GM19239 (cell line): ENCODE measurements at places on chromosomes 11 and 22.

DNA sequence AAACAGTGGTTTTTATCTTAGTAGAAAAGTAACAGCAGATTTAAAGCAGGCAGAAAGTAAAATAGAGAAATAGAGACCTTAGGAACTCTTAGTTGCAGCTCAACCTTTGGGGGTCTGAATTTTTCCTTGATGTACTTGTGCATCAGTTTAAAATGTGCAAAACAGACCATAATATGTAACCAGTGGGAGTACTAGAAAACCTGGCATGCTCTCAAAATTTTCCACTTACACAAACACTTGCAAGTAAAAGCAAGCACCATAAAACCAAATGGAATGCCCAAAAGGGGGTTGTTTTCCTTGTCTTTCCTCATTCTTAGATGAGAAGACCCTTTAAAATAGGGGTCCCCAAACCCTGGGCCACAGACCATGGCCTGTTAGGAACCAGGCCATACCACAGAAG is 12.9 kb upstream of the MRGPRE start:
- DNase-seq, result no peak

- no peak for DNase-seq
Measured at GRCh38 chr22:44289414-44290171, 23.2 kb downstream of the SHISAL1 start.

DNA sequence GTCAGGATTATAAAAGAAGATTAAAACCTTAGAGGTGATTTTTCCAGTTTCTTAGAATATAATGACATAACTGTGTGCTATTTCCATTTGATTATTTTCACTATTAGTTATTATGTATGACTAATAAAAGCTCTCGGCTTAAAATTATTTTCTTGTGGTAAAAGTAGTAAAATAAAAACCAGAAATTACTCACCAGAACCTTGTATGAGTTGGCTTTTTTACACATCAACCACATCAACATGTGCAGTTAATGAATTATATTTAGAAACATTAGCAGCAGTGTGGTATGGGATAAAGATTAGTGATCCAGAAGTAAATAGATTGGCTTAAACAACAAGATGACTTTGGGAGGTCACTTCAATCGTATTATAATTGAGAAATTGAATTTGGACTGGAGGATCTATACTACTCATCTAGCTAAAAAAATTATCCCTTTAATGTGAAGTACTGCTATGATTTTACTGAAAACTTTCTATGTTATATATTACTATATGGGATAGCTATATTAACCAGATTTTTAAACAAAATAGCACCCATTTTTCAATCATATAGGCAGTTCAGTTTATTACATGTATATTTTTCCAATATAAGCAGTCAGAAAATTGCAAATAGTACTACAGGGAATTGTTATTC is 2.8 kb upstream of the BCO2 start:
- DNase-seq, result no peak

GRCh38 chr11:82082976-82083375 is 650.7 kb downstream of the FAM181B start:
- no peak for DNase-seq

DNA sequence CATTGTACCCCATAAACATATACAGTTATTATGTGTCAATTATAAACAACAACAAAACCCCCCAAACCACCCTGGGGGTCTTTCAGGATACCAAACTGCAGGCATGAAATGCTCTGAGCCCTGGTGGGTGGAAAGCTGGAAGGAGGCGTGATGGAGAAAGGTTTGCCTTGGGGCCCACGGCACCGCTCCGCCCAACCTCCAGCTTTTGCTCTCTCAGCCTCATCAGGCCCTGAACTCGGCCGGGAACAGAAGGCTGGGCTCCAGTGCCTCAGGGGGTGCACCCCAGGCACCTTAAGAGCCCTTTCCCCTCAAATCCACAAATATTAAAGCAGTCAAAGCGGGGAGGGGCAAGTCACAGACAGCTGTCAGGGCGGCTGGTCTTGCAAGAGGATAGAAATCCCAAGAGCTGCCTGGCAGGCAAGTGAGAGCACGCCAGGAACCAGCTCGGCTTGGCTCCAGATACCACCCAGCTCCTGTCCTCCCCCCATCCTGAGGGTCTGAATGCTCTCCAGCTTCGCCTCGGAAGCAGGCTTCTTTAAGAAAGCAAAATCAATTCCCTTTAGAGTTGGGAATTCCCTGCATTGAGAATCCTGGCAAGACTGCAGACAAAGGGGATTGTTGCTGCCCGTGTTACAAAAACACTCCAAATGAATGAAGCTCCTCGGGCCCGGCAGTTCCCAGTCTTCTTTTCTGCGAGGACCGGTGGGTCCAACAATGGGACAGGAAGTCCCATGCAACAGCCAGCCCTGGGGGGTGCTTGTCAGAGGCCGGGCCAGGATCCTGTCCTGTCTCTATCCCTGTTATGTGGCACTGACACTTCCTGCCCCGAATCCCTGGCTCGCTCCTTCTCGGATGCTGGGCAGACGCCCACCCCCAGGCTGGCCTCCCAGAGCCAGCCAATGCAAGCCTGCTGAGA is 80.8 kb downstream of the NAT10 start:
- DNase-seq, result no peak

GRCh38 chr11:134932761-134933160 is 520.7 kb upstream of the B3GAT1 start:
- DNase-seq, result no peak

- no peak for DNase-seq
Measured at GRCh38 chr11:78770931-78771330, 196.3 kb upstream of the NARS2 start.

DNA sequence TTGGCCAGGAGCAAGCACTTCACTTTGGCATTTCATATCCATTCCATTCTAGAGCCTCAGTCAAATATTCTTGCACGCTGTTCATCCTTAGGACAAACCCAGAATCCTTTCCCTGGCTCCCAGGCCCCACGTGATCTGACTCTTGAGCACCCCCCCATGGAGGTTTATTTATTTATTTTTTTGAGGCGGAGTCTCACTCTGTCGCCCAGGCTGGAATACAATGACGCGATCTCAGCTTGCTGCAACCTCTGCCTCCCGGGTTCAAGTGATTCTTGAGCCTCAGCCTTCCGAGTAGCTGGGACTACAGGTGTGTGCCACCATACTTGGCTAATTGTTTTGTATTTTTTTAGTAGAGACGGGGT is 12.7 kb upstream of the TSGA10IP start:
- DNase-seq, result no peak

GRCh38 chr11:17508791-17509190 is 32.1 kb upstream of the ABCC8 start:
- no peak for DNase-seq

DNA sequence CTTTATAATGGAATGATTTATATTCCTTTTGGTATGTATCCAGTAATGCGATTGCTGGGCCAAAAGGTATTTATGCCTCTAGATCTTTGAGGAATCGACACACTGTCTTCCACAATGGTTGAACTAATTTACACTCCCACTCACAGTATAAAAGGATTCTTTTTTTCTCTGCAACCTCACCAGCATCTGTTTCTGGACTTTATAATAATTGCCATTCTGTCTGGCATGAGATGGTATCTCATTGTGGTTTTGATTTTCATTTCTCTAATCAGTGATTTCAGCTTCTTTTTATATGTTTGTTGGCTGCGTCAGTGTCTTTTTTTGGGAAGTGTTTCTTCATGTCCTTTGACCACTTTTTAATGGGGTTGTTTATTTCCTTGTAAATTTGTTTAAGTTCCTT is 679.3 kb downstream of the JRKL start:
- no peak for DNase-seq

DNA sequence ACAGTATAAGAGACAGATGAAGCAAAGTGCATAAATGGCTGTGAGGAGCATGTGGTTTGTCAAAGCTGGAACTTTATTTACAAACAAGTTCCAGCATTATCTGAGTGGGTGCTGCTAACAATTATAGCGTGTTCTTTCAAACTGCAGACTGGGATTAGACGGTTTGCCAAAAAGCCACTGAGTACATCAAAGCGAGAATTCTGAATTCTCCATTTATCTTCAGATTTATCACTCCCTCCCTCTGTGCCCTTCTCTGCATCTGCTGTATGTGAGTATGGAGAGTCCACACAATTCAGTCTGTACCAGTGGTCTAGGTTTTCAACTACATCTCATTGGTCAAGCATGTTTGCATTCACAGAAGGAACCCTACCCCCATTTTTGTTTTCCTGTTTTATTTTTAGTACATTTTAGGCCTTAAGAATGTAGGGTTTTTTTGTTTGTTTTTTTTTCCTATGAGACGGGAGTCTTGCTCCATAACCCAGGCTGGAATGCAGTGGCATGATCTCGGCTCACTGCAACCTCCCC is 18.1 kb upstream of the INCENP start:
- no peak for DNase-seq

DNA sequence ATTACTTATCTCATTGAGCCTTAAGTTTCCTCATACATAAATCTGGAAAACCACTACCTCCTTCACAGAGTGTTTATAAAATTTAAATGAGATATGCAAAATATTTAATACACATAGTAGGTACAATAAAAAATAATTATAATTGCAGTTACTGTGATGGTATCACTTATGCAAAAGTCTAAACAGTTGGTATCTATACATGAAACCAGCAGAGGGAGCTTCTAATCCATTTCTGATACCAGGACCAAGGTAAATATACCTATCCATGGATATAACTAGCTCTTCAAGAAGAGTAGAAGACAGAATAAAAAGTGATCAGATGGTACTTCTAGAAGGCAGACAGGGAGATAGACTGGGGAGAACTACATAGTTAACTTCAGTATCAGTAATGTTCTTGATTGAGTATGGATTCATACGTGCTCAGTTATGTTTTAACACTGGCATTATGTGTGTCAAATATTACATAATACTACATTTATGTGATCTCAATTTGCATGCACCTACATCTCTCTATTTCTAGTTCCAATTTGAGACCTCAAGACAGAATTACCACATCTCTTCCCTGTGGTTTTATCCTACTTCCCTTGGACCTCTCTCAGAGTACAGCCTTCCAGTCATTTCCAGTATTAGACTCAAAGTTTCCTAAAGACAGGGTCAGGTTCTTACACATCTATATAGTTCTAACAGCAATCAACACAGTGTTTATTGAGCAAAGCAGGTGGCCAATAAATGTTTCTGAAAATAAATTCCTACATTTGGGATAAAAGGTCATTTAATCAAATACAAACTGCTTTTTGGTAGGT is 13.7 kb upstream of the TSG101 start:
- DNase-seq, result no peak

DNA sequence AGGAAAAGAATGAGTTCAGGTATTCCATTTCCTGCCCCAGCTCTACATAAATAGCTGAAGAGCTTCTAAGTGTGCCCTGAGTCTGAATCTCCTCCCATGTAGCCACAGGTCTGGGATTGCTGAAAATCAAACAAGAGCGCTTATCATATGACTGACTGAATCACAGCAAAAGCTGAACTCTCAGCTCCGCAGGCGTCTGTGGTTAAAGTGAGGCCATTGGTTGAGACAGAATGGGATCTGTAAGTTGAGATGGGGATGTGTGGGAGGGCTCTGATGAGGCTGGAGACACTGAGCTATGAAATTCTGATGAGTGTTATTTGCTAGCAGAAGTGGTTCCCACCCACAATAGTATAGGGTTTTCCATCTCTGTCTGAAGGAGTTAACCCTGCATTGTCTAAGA is 637.0 kb downstream of the OPCML start:
- no peak for DNase-seq

GRCh38 chr22:49688516-49689254 is 139.0 kb downstream of the BRD1 start:
- no peak for DNase-seq

- no peak for DNase-seq
Measured at GRCh38 chr11:127006311-127006710, 5.7 kb upstream of the KIRREL3 start.

DNA sequence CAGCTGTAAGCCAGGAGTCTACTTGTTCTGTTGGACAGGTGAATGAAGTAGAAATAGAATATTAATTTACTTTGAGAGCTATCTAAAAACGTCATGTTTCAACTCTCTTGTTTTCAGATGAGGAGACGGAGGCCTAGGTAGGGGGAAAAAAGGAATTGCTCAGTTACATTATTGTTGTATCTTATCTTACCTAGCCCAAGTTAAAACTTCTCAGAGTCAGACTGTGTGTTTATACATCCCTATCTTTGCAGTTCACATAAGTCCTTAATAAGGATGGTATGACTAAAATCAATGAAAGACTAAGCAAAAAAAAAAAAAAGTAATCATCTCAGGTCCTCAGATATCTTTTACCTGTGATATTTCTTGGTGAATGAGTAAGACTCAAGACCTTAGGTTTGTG is 62.8 kb downstream of the TEAD1 start:
- no peak for DNase-seq

DNA sequence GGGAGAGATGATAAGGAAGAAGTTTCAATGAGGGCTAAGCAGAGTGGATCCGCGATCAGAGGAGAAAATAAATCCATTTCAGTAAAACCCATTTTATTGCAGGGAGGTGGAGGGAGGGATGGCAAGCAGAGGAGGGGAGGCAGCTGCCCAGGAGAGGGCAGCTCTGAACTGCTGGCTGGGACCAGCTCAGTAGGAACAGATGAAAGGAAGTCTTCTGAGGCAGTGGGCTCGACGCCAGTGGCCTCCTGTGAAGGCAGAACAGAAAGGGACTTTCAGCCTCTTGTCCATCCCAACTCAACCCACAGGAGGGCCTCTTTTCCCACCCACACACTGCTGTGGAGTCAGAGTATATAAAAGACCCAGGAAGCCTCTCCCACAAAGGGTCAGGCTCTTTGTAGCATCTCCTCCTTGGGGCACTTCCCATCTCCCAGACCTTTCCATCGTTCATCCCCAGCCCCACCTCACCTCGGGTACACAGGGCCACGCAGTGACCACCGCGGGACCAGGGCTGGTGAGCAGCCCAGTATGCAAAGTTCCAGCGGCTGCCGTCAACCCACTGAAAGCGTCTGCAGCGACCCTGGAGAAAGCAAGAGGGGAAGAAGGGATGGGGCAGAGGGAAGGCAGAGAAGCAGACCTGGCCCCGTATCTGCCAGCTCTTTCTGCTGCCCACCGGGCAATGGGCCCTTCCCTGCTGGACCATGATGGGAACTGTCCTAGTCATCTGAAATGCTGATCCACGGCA is 3.0 kb downstream of the PRG2 start:
- DNase-seq, result no peak

GRCh38 chr11:61072316-61073109 is 29.8 kb upstream of the CD5 start:
- DNase-seq, result no peak

DNA sequence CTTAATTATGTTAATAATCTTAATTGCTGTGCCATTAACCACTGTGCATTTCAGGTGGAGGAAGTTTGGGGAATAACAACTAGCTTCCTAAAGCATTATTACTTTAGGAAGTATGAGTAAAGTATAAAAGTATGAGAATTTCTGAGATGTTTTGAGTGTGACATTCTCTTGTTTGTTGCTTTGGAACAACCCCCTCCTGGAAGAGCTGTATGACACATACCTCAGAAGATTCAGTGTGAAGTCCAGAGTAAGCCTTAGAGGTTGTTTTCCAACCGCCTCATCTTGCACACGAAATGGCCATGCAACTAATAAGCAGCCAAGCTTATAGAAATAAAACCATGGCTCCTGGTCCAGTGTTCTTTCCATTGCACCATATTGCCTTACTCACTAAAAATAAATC is 21.7 kb downstream of the CCDC81 start:
- DNase-seq, result no peak

- no peak for DNase-seq
Measured at GRCh38 chr11:62908468-62909072, 12.6 kb downstream of the CHRM1 start.

GRCh38 chr11:64719406-64719805 is 3.6 kb downstream of the NRXN2 start:
- no peak for DNase-seq
